ENCODE measurements at places on chromosomes 1 and 21. TPM values are rescaled to one million over a fixed set of nuclear protein-coding genes. Genes with fewer than 3 reads are reported as not detected.

Gene FAM72C
- total RNA-seq: 0.33 TPM

Gene SPRR1B
- total RNA-seq: not detected

Gene PODN
- 0.19 TPM for total RNA-seq

Gene RGS18
- not detected for total RNA-seq

Gene LRRC8B
- 5.2 TPM for total RNA-seq

Gene RNPEP
- 63.6 TPM for total RNA-seq
